T-cell (primary cell): ENCODE measurements at places on chromosomes 7 and 10.
A peak's percentile ranks its signal among the peaks of the same experiment; 100 is the strongest.

DNA sequence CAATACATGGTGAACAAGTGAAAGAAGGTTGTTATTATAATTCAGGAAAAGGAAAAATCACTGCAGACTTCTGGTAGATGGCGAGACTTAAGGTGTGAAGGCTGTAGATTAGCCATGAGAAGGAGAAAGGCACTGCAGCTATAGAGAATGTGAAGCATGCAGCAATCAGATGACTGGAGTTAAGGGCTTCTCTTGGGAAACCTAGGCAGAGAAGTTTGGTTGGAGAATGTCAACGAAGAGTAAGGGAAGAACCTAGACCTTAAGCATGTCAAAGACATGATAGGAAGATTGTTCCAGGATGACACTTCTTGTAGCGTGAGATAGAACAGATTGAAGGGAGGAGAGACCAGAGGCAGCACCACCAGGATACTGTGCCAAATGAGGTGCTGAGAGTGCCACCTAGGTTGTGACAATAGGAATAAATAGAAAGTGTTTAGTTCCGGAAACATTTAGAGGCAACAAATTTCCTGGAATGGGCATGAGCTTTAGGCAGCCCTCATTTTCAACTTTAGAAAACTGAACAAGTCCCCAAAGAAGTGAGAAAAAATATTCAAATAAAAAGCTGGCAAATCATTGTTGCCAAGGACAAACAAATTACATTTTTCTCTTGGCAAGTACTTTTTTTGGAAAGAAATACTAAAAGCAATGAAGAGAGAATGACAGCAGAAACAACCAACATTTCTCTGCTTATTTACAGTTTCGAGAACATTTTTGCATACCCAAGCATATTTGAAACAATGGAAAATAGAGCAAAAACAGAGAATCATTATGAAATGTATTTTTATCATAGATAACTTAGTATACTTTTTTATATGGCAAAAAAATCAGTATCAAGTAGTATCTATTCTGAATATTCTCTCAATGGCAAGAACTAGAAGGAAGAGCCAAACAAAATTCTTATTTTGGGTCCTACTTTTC lies 4.9 kb downstream of the LRRC17 start:
- H3K36me3 ChIP-seq, result no peaks in the 10 kb centered on the region
- DNase-seq, result no peak
- H3K4me3 ChIP-seq, result no peak overlapping the region
- H3K27me3 ChIP-seq, result no peaks in the 10 kb centered on the region
- H3K4me1 ChIP-seq, result no peaks in the 10 kb centered on the region
- no peak overlapping the region for H3K27ac ChIP-seq

DNA sequence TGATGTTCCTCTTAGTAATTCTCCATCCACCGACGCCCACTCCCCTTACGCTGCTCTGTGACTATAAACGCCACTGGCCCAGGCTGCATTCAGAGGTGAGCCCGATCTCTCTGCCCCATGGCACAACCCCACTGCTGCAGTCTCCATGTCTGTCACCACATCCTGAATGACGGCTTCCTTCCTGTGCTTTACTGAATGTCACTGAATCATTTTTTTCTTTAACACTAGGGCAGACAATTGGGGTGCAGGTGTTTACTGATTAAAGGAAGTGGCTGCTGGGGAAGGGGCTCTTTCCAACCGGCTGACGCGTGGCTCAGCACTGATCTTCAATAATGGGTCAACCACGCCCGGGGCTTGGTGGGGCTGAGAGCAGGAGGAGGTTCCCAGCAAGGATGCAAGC lies 208.3 kb downstream of the USP6NL start:
- no peaks in the 10 kb centered on the region for H3K27me3 ChIP-seq
- H3K27ac ChIP-seq, result peak overlapping the region; percentile 79
- H3K36me3 ChIP-seq, result no peaks in the 10 kb centered on the region
- DNase-seq, result peak; percentile 55
- no peak overlapping the region for H3K4me3 ChIP-seq
- peaks cover 22% of the 10 kb centered on the region for H3K4me1 ChIP-seq

GRCh38 chr10:48506147-48506917 lies 98.5 kb downstream of the ARHGAP22 start:
- no peaks in the 10 kb centered on the region for H3K4me1 ChIP-seq
- no peak overlapping the region for H3K27ac ChIP-seq
- H3K27me3 ChIP-seq, result peaks cover 20% of the 10 kb centered on the region
- no peaks in the 10 kb centered on the region for H3K36me3 ChIP-seq
- H3K4me3 ChIP-seq, result no peak overlapping the region

DNA sequence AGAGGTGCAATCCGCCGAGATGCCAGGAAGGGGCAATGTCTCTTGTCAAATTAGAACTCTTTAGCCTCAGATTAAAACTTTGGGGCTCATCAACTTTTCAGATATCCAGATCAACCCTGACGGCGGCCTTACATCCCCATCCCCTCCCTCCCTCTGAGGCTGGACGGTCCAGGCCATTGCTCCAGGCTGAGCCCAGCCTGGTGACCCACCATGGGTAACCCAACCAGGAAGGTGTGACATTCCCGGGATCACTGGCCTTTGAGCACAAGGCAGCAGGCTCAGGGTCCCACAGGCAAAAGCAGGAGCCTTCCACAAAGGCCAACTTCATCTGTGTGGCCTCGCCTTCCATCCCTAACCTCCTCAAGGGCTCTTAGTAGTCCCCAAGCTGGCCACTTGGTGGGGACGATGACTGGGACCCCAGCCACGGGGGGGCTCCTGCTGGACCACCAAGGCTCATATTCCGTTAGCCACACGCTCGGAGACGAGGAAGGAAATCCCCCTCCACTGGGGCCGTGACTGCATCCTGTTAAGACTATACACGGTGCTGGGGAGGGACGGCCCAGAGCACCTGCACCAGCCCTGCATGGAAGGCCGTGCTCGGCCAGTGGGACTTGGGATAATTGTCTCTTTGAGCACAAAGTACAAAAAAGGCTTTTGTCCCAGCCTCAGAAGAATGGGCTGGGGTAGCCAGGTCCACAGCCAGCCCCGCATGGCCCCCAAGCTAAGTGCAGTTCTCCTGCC lies 62.8 kb downstream of the ZRANB1 start:
- no peak for DNase-seq
- no peaks in the 10 kb centered on the region for H3K4me1 ChIP-seq
- peaks cover 45% of the 10 kb centered on the region for H3K27me3 ChIP-seq

GRCh38 chr7:41189866-41190265 lies 513.0 kb downstream of the INHBA start:
- no peaks in the 10 kb centered on the region for H3K4me1 ChIP-seq
- no peak for DNase-seq
- H3K27me3 ChIP-seq, result no peaks in the 10 kb centered on the region
- H3K4me3 ChIP-seq, result no peak overlapping the region
- no peak overlapping the region for H3K27ac ChIP-seq
- no peaks in the 10 kb centered on the region for H3K36me3 ChIP-seq

- H3K27ac ChIP-seq, result no peak overlapping the region
- H3K4me1 ChIP-seq, result no peaks in the 10 kb centered on the region
- H3K27me3 ChIP-seq, result no peaks in the 10 kb centered on the region
- H3K4me3 ChIP-seq, result no peak overlapping the region
Observed at GRCh38 chr10:47318706-47319105, 3.5 kb upstream of the GDF2 start.

DNA sequence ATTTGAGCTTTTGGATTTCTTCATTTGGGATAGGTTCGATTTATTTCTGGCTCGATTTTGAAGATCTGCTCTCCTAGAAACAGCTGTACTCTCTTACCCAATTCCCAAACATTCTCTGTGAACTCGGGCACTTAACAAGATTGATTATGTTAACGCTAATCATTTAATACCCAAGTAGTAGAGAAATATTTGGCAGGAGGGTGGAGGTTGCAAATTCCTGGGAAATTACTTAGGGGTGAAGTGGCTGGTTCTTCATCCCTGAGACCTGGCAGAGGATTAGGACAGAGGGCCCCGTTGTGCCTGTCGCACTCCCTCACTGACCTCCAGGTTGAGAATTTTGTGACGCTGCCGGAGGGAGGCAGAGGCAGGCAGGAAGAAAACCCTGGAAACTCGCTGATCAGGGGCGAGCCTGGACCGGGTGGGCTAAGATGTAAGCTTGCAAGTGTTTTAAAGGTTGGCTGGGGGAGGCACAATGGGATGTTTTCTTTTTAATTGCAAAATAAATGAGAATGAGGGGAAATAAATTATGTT lies 182.6 kb downstream of the TCF7L2 start:
- no peaks in the 10 kb centered on the region for H3K36me3 ChIP-seq
- H3K27ac ChIP-seq, result no peak overlapping the region
- no peaks in the 10 kb centered on the region for H3K4me1 ChIP-seq
- no peak for DNase-seq

DNA sequence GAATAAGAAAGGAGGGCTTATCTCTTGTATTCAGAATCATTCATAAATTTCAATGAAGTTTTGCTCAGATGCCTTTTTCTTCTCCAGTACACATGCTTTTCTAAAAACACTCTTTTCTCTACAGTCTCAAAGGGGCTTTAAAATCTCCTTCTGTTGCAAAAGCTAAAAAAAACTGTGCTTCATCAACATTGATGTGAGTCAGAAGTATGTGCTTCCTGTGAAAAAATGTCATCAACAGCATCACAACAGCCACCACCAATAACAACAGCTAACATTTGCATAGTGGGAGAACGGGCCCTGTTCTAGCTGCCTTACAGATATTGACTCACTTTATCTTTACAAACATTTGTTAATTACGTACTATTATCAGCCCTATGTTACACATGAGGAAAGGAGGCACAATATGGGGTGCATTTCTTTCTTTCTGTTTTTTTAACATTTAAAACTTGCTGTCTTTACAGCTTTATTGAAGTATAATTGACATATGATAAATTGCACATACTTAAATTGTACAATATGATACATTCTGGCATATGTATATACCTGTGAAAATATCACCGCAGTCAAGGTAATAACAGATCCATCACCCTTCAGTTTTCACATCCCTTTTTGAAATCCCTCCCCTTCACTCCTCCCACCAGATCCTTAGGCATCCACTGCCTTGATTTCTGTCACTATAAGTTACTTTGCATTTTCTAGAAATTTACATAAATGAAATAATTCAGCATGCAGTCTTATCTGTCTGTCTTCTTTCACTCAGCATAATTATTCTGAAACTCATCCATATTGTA lies 1605.4 kb upstream of the LRRTM3 start:
- no peaks in the 10 kb centered on the region for H3K27me3 ChIP-seq
- DNase-seq, result no peak
- no peaks in the 10 kb centered on the region for H3K4me1 ChIP-seq
- H3K27ac ChIP-seq, result no peak overlapping the region
- no peaks in the 10 kb centered on the region for H3K36me3 ChIP-seq

DNA sequence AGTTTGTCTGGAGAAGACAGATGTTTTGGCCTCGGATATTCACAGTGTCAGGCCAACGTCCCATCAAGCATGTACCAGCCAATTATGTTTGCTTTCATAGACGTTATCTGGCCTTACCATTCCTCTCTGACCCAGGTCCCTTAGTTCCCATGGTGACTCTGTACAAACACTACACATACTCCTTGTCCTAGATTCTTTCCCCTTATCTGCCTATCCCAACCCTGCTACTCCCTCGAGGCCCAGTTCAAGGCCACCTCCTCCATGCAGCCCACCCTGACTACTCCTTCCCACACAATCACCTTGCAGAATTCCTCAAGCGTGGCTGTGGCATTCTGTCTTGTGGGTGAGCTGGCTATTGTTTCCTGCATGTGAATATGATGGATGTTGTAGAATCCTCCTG lies 155.2 kb downstream of the PRKAG2 start:
- H3K27me3 ChIP-seq, result no peaks in the 10 kb centered on the region
- H3K4me3 ChIP-seq, result no peak overlapping the region
- peaks cover 3% of the 10 kb centered on the region for H3K36me3 ChIP-seq
- no peak for DNase-seq
- H3K4me1 ChIP-seq, result no peaks in the 10 kb centered on the region
- no peak overlapping the region for H3K27ac ChIP-seq
